Activated T-helper 1 cell treated with Interleukin-2 at 50 U/mL for 16 hours (primary cell): ENCODE measurements at places on chromosomes 3 and 15.

GRCh38 chr3:126194713-126195305, 14.4 kb upstream of the ALDH1L1 start:
- no peak for DNase-seq

DNA sequence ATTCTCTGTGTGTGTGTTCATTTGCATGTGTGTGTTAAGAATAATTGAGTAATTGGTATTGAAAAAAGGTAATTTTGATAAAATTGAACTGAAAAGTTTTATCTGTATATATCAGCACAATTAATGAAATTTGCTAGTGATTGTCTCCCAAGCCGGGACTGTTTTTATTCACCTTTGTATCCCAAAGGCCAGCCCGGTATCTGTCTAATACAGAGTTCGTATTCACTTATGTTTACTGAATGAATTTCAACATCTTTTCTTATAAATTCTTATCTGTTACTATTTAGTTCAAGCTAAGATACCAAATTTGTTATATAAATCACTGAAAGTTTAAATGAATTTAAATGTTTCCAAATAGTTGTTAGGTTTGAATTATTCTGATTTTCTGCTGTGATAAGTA, 394.0 kb upstream of the NAALADL2 start:
- no peak for DNase-seq

DNA sequence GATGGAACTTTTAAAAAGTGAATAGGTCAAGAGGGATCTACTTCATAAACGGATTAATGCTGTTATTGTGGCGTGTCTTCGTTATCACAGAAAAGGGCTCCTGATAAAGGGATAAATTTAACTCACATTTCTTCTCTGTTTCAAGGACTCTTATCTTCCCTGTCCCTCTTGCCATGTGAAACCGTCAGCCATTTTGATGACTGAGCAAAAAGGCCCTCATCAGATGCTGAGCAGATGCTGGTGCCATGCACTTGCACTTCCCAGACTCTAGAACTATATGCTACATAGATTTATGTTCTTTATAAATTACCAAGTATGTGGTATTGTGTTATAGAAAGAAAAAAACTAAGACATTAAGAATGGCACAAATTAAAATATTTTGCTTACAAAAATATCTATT, 1011.8 kb upstream of the GBE1 start:
- no peak for DNase-seq

- DNase-seq = no peak
Observed at GRCh38 chr15:65183865-65184159, 1.3 kb downstream of the CLPX start.

GRCh38 chr3:73848173-73848906, 223.6 kb upstream of the PDZRN3 start:
- no peak for DNase-seq

DNA sequence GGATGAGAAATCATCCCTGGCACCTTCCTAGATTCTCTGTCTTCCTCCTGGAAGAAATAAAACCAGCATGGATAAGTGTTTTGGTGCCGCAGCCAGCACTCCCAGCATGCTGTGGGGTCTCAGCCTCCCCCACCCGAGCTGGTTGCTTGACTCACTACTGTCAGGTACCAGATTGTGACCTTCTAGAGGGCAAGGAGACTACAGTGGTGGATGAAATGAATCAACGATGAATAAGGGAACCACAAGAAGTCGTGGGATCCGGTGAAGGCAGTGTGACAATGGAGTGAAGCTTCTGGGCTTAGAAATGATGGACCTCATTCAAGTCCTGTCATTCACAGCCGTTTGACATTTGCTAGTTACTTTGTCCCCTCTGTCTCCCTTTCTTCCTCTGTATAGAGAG, 50.2 kb upstream of the SLCO3A1 start:
- no peak for DNase-seq

DNA sequence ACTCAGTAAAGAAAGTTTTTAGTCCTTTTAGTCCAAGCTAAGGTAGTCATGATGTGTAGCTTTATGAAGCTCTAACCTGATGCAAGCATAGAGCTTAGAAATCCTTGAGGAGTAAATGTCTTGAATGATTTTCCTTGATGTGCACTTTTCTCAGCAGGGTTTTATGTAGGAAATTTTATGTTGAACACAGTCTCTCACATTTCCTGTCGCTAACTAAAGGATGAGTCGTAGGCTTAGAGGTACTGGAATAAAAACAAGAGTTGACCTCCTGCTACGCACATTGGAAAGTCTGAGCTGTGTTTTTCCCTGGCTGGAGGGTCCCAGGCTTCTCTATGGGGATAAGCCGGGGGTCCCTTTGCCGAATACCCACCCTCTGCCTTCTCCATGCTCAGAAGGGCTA, 34.7 kb upstream of the ZPLD1 start:
- no peak for DNase-seq

DNA sequence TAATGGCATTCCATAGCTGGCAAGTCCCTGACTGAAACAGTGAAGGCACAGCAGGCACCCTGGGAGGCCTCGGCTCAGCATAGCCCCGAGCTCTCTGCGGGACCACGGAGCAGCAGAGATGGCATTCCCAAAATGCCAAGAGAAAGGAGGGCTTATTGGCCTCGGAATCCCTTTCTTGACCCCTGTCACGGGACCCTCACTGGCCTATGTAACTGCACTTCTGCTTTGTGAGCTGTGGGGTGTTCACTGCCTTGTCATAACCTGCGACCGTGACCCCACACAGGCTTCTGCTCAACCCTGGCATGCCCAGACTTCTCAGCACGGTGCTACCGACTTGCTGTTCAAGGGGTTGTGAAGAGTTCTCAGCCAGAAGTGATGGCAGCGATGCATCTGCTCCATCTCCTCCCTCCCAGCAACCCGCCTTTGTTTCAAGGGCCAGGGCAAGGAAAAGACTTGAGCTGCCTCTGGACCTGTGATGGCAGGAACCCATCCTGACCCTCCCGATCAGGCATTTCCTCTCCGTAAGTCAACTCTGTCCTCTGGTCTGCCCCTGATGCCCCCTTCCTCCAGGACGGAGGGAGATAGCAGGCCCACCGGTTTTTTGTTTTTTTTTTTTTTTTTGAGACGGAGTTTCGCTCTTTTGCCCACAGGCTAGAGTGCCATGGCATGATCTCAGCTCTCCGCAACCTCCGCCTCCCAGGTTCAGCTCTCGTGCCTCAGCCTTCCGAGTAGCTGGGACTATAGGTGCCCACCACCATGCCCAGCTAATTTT, 30.5 kb downstream of the EHD4 start:
- no peak for DNase-seq

GRCh38 chr3:131216330-131216729, 165.2 kb upstream of the NUDT16 start:
- no peak for DNase-seq

DNA sequence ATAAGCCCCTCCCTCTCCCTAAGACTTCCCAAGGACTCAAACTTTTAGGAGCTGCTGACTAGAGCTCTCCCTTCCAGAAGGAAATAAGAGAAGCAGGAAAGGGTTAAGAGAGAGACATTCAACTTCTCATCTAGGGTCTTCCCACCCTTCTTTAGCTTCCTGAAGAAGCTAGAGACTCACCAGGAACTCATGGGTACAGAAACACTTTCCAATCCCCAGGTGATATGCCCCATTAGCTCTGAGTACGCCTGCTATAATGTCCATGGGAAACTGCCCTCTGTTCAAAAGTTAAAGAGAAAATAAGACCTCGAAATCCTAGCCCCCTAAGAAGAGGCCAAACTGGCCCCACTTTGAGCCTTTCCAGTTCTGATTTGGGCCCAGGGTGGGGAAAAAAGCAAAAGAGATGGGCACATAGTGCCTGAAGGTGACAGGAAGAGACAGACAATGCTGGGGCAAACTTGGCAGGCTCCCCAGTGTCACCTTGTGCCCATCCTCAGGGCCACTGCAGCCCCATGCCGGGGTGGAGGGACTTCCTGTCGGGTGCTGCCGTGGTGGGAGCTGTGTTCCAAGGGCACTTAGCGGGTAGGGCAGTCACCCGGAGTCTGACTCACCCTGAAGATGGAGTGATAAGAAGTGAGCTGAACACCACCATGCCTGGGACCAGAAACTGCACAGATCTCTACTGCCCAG, 29.5 kb downstream of the CCDC12 start:
- peak; percentile 73 for DNase-seq

GRCh38 chr3:20064796-20065564, 24.7 kb downstream of the KAT2B start:
- DNase-seq = no peak
